ENCODE measurements at places on chromosomes 1 and 21.

DNA sequence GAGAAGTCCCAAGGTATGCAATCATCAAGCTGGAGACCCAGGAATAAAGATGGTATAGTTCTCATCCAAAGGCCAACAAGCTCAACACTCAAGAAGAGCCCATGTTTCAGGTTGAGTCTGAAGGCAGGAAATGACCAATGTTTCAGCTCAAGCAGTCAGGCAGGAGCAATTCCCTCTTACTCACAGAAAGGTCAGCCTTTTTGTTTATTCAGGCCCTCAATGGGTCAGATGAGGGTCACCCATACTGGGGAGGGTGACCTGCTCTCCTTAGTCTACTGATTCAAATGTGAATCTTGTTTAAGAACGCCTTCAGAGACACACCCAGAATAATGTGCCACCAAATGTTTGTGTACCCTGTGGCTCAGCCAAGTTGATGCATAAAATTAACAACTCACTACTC lies 262.4 kb downstream of the USP25 start:
- peak; percentile 46 for DNase-seq

GRCh38 chr1:4664095-4664494 lies 9.7 kb downstream of the AJAP1 start:
- DNase-seq: no peak

DNA sequence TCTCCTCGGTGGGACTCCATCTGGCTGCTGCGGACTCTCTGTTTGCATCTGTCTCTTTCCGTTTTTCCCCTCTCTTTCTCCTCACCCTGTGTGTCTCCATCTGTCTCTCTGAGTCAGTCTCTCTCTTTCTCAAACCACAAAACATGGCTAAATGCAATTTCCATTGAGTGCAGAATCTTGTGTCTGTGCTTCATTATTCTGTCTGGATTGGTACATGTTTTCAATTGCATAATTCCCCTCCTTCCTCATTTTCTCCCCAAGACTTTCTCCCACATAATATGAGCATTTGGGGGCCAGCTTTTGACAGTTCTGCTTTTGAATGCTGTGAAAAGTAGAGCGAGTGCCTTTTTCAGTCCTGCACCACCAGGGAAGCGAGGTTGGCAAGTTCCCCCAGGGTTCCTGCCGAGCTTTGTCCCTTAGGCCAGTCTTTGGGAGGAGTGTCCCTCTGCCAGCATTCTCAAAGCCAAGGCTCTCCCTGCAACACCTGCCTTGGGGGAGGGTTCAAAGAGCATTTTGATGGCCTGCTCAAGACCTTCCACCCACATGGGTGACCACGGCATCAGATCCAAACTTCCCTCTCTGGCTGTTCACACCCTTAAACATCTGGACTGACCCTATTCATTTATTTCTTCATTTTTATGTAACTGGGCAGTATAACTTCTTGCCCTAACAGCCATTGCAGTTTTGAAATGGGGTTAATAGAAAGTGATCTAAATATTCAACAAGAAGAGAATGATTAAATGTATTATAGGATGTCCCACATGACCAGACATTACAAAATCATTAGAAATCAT lies 32.8 kb upstream of the SCMH1 start:
- DNase-seq: no peak

DNA sequence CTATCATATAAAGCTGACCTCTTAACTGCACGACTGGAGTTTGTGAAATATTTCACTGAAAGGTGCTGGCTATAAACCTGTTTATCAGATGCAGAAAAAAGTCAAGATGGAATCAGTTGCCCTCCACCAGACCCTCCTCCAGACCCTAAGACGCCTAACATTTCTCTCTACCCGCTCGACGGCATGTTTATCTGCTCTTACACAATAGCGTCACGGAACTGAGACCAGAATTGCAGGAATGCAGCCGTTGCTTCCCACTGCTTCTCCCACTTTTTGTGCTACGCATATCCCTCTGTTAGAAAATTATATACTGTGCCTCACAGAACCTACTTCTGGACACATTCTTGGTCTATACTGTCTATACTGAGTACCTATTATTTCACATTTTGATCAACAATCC lies 28.2 kb upstream of the FAM131C start:
- no peak for DNase-seq

DNA sequence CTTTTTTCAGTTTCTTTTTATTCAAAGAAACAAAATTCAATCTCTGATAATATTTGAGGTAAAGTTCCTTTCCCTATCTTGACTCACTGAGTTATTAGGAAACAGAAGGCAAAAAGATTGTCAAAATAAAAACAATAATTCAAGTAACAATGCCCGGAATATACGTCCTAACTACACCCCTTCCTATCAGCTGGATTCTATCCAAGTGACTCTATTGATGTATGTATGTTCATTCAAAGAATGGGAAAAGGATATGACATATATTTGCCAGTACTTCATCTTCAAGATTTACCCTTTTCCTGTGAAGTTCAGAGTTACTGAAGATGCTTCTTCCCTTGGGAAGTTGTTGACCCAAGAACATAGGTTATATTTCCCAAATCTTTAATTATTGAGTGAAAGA lies 13.7 kb downstream of the SPRTN start:
- DNase-seq: no peak

GRCh38 chr1:241542199-241542907 lies 10.2 kb downstream of the KMO start:
- DNase-seq: no peak

DNA sequence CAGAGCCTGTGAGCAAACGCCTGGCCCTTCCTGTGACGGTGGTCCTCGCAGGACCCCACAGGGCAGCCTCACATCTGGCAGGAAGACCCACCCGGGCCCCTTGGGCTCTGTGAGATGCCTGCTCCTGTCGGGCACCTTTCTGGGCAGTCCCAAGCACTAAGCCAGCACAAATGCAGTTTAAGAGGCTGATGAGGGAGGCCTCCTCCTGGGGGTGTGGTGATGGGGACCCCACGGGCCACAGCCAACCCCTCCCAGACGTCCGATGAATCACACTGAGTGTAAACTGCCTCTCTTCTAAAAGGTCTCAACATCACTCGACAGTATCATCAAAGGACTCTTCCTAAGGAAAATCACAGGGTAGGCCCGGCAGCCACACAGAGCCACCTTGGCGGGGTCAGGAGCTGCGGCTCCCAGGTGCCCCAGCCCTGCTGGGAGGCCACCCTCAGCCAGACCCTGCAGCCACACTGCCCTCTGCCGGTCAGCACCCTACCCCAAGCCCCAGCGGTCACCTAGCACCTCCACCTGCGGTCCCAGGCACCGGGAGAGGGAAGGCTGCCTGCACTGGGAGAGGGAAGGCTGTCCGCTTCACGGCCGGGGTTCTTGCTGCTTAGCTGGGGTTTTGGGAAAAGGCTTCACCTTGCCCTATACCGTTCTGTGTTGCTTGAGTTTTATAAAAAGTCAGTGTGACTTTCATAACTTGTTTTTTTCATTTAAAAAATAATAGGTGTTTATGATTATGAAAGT lies 3.9 kb upstream of the PRKCZ start:
- no peak for DNase-seq

GRCh38 chr1:51740652-51741051 lies 123.8 kb downstream of the OSBPL9 start:
- no peak for DNase-seq

DNA sequence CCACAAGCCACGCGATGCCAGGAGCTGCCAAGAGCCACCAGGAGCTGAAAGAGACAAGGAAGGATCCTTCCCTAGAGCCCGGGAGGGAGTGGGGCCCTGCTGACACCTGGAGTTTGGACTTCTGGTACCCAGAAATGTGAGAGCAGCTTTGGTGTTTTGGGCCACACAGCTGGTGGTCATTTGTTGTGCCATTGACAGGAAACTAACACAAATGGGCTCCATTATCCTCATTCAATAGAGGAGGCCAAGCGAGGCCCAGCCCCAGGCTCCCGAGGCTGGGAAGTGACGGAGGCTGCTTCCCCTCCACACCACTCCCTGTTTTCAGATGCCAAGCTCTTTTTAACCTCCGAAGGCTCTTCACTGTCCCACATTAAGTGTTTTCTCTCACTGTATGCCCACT lies 25.5 kb downstream of the DHRS3 start:
- no peak for DNase-seq

GRCh38 chr1:233497679-233498078 lies 116.2 kb upstream of the KCNK1 start:
- DNase-seq: no peak

- DNase-seq: no peak
Observed at GRCh38 chr1:235834620-235835019, 32.1 kb downstream of the LYST start.

DNA sequence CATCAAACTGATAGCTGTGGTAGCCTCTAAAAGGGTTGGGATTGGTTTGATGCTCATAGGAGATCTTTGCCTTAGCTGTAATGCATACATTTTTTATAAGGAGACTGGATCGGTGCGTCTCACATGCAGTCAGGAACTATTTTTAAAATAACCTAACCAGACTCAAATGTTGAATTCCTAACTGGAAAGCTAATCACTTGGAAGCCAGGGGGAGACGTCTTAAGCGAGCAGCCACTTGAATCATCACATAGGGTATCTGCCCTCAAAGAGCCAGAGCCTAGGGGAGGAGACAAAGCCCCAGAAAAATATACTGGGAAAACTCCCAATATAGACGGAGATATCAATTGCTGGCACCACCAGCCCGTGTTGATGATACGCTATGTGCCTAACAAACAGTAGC lies 61.7 kb upstream of the PUM1 start:
- no peak for DNase-seq

- DNase-seq: no peak
Observed at GRCh38 chr1:167674156-167674555, 44.1 kb downstream of the RCSD1 start.

GRCh38 chr1:7013833-7014639 lies 228.8 kb downstream of the CAMTA1 start:
- no peak for DNase-seq

DNA sequence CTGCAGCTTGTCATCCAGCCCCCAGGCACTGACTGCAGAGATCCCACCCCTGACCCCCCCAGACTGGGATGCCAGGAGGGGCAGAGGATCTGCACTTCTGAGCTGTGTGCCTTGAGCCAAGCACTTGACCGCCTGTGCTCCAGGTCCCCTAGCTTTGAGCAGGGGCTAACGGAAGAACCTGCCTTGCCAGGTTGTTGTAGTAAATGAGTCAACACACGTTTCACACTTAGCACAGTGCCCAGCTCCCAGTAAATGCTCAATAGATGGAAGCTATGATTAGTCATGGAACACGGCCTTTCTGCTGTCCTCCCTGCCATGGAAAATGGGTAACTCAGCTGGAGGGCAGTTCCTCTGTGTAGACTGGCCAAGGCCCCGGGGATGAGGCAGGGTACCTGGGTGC lies 24.1 kb downstream of the IFFO2 start:
- no peak for DNase-seq

- DNase-seq: no peak
Observed at GRCh38 chr1:167676205-167676915, 45.4 kb upstream of the MPZL1 start.

- no peak for DNase-seq
Observed at GRCh38 chr1:148374101-148374500, 109.0 kb downstream of the PPIAL4G start.

- DNase-seq: no peak
Observed at GRCh38 chr1:30991862-30992606, 73.5 kb downstream of the PUM1 start.

- no peak for DNase-seq
Observed at GRCh38 chr1:93659822-93660503, 21.7 kb downstream of the BCAR3 start.

- DNase-seq: no peak
Observed at GRCh38 chr1:171158096-171158495, 27.0 kb upstream of the FMO2 start.

DNA sequence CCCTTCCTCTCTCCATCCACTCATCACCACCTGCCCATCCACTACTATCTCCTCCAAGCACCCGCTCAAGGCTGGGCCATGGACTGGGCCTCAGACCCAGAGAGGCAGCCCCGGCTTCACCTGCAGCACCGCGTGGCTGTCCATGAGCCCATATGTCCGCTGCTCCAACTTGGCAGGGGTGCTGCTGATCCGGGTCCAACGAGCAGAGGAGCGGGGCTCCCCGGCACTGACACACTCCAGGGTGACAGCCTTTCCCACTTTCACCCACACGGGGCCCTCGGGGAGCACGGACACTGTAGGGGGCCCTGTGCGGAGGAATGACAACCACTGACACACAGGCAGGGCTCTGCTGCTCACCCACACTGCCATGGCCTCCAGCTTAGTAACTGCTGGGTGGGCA lies 28.9 kb downstream of the LDLRAD2 start:
- DNase-seq: no peak

- no peak for DNase-seq
Observed at GRCh38 chr1:29197590-29197924, 15.9 kb upstream of the SRSF4 start.

DNA sequence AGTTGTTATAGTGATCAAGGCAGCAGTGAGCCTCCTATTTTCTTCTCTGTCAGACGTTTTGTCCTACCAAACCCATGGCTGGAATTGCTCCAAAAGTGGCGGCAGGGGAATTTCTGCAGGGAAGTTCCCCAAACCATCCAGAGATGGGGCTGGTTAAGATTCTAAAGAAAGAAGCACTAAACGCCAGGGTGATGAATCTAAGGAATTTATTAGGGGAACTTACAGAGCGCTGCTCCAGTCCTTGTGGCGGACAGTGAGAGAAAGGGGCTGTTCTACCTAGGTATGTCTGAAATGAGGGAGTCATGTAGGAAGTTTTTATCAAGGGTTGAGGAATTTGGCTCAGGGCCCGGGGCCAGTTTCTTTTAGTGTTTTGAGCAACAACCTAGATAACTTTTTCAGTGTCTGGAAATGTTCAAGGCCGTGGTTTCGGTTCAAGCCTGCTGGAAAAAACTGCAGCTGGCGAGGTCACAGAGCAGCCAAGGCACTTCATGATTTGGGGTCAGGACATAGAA lies 222.4 kb upstream of the B3GALT2 start:
- DNase-seq: peak; percentile 74

GRCh38 chr1:36773827-36774541 lies 260.3 kb downstream of the GRIK3 start:
- DNase-seq: no peak

GRCh38 chr1:65386439-65386838 lies 34.0 kb upstream of the LEPR start:
- no peak for DNase-seq

- no peak for DNase-seq
Observed at GRCh38 chr1:244226435-244226834, 175.4 kb downstream of the ZBTB18 start.

- no peak for DNase-seq
Observed at GRCh38 chr1:220787069-220787619, 431 bp downstream of the MTARC1 start.

- DNase-seq: no peak
Observed at GRCh38 chr1:54220004-54220811, 20.2 kb downstream of the MRPL37 start.

GRCh38 chr1:181160998-181161870 lies 72.7 kb downstream of the IER5 start:
- no peak for DNase-seq

DNA sequence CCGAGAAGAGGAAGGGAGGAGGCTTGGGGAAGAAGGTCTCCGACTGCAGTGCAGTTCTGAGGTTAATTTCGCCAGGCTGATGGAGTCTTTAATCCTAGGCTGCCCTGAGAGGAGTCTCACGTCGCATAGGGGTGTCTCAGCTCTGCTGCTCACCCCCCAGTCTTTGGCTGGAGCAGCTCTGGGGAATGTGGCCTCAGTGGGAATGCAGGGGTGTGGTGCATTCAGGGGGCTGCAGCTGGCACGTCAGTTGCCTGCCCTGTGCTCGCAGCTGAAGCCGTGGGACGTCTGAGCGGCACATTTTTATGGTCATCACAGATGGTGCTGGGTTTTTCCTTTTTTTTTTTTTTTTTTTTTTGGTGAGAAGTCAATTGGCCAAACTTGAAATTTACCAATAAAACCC lies 38.2 kb downstream of the ACTN2 start:
- DNase-seq: no peak
